Activated CD4-positive, CD25-positive, alpha-beta regulatory T cell treated with anti-CD3 and anti-CD28 coated beads, Interleukin-2, amount 50 U/mL, for 72 hours (primary cell): ENCODE measurements at places on chromosomes 11 and 22.

DNA sequence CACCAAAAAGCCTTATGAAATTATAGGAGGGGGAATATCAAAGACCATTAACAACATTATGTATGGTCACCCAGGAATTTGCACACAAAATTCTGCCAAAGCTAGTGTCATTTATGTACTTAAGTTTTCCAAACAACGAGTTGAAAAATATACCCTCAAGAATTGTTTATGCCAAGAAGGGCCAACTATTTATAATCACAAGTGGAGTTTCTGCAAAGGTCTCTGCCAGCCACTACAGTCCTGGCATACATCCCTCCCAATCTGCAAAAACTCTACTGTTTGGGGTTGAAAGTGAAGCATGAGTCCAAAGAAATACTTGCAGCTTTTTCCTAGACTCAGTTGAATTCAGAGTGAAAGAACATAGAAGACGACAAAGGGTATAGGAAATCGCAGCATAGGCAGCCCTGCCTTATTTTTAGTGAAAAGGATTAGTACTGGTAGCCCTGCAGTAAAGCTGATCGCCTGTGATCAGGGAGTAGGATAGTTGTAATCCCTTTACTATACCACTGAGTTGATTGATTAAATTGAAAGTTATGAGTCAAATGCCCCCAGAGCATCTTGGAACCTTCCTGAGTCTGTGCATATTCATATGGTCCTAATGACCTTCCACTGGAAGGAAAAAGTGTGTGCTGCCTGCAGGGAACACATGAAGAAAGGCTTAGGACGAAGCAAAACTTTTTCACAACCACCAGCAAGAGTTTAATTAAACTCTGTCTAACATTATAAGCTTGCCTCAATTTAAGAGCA, 144.0 kb downstream of the SPON1 start:
- DNase-seq: no peak

DNA sequence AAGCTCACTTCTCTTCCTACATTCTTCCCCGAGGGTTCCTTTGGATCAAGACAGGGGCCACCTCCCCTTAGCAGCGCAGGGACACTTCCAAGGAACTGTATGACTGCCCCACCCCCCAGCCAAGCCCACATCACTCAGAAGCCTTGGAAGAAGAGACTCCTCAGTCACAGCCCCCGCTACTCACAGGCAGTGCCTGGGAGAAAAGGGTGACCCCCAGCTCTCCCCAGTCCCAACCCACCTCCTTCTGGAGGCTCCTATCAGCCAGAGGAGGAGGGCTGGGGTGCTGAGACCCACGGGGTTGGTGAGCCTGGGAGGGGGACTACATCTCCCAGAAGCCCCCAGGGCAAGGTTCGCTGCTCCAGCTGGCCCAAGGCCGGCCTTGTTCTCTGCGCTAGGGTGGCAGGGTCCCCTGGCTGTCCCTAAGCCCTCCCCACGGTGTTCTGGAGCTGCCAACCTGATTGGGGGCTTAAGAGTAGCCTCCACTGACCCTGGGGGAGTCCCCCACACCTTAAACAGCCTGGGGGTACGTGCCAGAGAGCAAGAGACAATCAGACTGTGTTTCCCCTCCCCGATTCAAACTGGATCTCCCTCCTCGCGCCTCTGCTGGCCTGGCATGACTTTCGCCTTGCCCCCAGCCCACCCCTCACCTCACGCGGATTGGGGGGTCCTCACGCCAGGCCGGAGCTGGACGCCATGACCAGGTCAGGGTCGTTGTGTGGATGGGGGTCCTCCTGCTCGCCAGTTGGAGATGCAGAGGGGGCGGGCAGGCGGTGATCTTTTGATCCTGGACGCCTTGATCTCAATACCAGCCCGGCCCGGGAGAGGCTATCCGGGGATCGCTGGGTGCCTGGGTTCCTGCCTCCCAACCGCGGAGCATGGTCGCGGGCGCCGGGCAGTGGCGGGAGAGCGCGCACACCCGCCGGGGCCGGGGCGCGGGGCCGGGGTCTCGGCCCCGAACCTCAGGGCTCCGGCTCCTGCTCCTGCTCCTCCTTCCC, 838 bp downstream of the BCL9L start:
- DNase-seq: no peak

- no peak for DNase-seq
Measured at GRCh38 chr22:26259510-26259909, 90.2 kb downstream of the SEZ6L start.

- DNase-seq: no peak
Measured at GRCh38 chr11:114232400-114233059, 63.7 kb upstream of the NNMT start.

DNA sequence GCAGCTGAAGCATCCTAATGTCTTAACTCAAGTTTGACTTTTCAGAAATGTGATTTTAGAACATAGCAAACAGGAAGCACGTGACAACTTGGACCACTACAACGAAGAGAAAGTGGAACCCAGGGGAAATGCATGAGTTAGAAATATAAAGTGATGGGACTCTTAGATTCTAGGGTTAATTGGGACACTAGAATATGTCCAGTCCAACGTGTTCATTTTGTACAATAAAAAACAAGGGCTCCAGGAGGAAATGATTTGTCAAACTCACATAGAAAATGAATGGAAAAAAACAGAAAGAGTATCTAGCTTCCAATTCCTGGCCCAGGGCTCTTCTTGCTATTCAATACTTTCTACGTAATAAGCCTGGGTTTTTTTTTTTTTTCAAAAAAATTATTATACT, 30.7 kb downstream of the TIMP3 start:
- DNase-seq: no peak

GRCh38 chr11:86787656-86788055, 12.7 kb upstream of the PRSS23 start:
- no peak for DNase-seq

DNA sequence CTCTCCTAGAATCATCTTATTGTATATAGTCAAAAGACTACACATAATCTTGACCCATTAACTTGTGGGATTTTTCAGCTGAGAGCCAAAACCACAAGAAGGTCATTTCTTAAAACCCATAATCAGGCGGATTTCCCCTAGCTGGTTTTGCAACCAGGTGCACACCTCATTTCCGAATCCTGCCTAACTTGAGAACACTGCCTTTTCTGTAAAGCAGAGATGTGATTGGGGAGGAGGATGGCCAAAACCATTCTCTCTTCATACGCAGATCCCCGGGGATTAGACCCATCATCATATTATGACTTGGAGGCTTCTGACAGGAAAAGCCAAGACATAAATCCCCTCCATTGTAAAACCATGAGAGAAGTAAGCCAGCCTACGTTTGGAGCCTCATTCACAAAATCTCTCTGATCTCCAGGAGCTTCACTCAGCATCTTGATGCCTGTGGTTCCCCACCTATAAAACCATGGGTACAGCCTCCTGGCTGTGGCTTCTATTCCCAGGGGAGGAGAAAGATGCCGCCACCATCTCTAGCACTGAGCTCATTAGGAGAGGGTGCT, 191.3 kb downstream of the KIF18A start:
- DNase-seq: no peak

DNA sequence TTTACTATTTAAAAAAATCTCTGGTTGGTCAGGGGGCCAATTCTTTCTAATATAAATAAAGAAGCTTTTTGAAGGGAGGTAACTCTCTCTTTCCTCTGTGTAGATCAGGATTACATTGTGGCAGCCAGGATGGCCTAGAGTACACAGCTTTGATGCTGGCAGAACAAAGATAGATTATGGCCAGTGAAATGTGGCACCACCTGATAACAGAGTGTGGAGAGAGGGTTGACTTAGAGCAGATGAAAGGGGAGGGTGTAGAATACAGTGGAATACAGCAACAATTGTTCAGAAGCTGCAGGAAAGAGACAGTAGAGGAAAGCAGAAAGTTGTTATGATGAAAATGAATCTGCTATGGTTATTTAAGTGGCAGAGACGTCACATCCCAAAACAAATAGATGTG, 99.0 kb downstream of the FAR1 start:
- no peak for DNase-seq

- DNase-seq: no peak
Measured at GRCh38 chr11:4606231-4607015, 1.6 kb downstream of the TRIM68 start.
